ENCODE measurements at places on chromosomes 3 and 15. TPM values are rescaled to one million over a fixed set of nuclear protein-coding genes. Genes with fewer than 3 reads are reported as not detected.

EBLN2 gene
- total RNA-seq = 3.5 TPM

ITIH1 gene
- total RNA-seq = 0.56 TPM

TRH gene
- total RNA-seq = not detected

MUC20 gene
- total RNA-seq = 0.50 TPM

EDEM1 gene
- total RNA-seq = 20.6 TPM
